ENCODE measurements at places on chromosomes 1 and 21. TPM values are rescaled to one million over a fixed set of nuclear protein-coding genes. Genes with fewer than 3 reads are reported as not detected.
A peak's percentile ranks its signal among the peaks of the same experiment; 100 is the strongest.

The FCRL1 gene
- not detected for total RNA-seq

The DENND2D gene
- total RNA-seq: 73.3 TPM

GRCh38 chr1:8423692-8424538, 106.0 kb downstream of the SLC45A1 start:
- peak overlapping the region; percentile 89 for H3K4me3 ChIP-seq
- peaks cover 74% of the 10 kb centered on the region for H3K4me1 ChIP-seq
- H3K36me3 ChIP-seq: peaks cover 20% of the 10 kb centered on the region

GRCh38 chr1:232627171-232627570, 2.8 kb downstream of the SIPA1L2 start:
- no peak for DNase-seq
- no peak overlapping the region for H3K4me3 ChIP-seq
- H3K27ac ChIP-seq: peak overlapping the region; percentile 91
- no peaks in the 10 kb centered on the region for H3K36me3 ChIP-seq
- H3K27me3 ChIP-seq: no peaks in the 10 kb centered on the region

GRCh38 chr1:218971156-218971555, 202.5 kb upstream of the LYPLAL1 start:
- no peak for DNase-seq
- no peaks in the 10 kb centered on the region for H3K4me1 ChIP-seq
- H3K4me3 ChIP-seq: no peak overlapping the region

DNA sequence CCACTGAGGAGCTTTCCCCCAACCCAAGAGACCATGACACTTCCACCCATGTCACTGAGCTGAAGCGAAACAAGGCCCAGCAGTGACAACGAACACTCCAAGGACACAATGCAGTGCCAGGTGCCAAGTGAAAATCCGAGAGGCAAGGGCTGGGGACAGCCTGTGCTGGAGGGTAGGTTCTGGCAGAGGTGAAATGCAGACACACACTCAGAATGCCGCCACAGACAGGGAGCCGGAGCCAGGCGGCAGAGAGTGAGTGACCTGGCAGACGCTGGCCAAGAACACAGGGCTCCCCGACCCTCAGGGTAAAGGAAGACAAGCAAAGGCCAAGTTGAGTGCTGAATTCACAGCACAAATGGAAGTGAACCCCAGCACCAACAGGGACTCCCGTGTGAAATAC, 78.9 kb downstream of the CD46 start:
- H3K27ac ChIP-seq: peak overlapping the region; percentile 86
- H3K27me3 ChIP-seq: no peaks in the 10 kb centered on the region
- H3K36me3 ChIP-seq: no peaks in the 10 kb centered on the region
- H3K4me1 ChIP-seq: peaks cover 72% of the 10 kb centered on the region

GRCh38 chr1:67439277-67440029, 9.3 kb upstream of the SERBP1 start:
- DNase-seq: no peak
- no peaks in the 10 kb centered on the region for H3K36me3 ChIP-seq
- no peak overlapping the region for H3K27ac ChIP-seq
- H3K4me3 ChIP-seq: no peak overlapping the region
- H3K27me3 ChIP-seq: no peaks in the 10 kb centered on the region
- H3K4me1 ChIP-seq: no peaks in the 10 kb centered on the region
